ENCODE measurements at places on chromosomes 12 and 14.
A peak's percentile ranks its signal among the peaks of the same experiment; 100 is the strongest.

- DNase-seq: no peak
Observed at GRCh38 chr14:51548187-51548586, 103.5 kb upstream of the FRMD6 start.

DNA sequence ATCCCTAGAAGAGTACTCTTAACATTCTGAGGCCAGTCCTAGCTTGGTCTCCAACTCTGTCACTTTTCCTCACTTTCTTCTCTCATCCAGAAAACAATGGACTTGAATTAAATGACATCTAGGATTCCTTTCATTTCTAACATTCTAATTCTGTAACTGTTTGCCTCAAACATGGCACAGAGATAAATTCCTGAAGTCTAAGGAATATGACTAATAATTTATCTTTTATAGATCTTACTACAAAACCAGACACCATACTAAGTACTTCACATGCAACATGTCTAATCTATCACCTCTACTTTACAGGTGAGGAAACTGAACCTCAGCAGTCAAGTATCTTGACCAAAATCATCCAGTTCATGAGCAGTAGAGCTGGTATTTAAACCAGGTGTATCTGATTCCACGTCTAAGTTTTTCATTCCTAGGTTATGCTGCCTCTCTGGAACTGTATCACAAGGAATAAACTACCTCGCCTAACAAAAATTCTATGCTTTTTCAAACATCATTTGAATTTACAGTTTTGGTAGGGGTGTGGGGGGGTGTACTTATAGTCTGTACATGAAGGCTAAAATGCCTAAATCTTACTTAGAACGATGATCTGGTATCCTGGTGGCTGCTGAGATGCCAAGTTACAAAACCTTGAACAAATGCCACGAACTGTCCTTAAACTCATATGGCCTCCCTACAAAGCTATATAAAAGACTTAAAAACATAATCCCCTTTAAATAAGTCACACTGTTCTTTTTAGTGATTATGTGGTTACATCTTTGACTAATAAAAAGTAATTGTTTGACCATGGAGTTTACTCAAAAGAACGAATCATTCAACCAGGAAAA lies 41.6 kb downstream of the ATXN2 start:
- peak; percentile 45 for DNase-seq

DNA sequence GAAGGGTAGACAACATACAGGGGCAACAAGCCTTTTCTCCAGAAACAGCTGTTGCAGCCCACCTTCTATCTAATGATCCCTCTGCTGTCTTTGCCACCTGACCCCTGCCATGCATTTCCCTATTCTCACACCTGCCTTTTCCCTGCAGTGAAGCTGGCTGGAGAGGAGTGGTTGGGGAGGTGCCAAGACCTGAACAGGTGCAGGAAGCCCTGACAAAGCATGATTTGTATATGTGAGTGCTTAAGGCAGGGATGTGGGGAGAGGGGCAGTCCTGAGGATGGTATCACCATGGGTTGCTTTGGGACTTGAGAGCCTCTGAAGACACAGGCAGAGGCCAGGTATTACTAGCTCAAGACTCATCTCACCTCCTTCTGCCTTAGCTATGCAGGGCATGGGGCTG lies 2.9 kb upstream of the PFDN5 start:
- no peak for DNase-seq

DNA sequence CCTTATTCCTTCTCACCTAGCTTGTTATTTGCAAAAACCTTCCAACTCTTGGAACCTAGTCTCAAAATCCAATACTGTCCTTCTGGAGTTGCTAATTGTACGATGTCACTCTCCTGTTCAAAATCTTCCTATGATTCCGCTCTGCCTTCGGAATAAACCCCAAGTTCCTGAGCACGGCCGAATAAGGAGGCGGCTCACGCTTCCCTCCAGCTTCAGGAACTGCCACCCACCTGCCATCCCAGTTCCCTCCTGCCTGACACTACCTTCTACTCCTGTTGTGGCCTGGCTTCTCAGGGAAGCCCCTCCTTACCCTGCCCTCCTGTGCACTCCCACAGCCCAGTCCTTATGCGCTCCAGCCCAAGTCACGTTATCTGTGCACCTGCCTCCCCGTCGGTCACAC lies 73.2 kb downstream of the SETD3 start:
- no peak for DNase-seq

DNA sequence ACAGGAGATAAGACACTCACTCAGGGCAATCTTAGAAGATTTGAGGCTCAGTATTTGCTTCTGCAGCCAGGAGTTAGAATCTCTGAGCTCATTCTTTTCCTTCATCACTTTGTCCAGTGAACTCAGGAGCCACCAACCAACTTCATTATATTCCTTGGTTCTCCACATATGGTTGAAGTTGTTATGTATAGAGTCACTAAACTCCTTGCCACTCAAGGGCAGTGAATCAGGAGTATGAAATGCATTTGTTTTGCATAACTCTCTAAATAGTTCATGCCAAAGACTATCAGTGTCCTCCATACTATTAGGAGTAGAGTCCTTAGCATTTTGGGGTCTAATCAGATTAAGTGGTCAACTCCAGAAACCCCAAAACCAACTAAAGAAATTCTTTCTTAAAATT lies 150.6 kb downstream of the CCDC59 start:
- DNase-seq: no peak

- DNase-seq: no peak
Observed at GRCh38 chr14:96588410-96589257, 86.5 kb downstream of the PAPOLA start.

DNA sequence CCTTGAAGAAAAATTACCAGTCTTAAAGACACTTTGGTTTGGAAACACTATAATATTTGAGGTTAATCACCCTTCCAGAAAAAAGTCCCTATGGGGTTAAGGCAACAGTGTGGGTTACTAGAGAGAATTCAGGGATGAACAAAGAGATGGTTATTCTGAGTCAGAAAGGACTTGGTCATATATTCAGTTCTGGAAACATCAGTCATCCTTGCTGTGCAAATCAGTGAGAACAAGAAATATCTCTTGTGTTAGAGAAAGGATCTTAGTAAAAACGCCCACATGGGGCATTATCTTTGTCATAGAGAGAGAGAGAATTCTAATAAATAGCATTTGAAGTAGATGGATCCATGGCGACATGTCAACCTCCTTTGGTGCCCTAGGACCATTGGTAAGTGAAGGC lies 59.4 kb upstream of the E2F7 start:
- no peak for DNase-seq

DNA sequence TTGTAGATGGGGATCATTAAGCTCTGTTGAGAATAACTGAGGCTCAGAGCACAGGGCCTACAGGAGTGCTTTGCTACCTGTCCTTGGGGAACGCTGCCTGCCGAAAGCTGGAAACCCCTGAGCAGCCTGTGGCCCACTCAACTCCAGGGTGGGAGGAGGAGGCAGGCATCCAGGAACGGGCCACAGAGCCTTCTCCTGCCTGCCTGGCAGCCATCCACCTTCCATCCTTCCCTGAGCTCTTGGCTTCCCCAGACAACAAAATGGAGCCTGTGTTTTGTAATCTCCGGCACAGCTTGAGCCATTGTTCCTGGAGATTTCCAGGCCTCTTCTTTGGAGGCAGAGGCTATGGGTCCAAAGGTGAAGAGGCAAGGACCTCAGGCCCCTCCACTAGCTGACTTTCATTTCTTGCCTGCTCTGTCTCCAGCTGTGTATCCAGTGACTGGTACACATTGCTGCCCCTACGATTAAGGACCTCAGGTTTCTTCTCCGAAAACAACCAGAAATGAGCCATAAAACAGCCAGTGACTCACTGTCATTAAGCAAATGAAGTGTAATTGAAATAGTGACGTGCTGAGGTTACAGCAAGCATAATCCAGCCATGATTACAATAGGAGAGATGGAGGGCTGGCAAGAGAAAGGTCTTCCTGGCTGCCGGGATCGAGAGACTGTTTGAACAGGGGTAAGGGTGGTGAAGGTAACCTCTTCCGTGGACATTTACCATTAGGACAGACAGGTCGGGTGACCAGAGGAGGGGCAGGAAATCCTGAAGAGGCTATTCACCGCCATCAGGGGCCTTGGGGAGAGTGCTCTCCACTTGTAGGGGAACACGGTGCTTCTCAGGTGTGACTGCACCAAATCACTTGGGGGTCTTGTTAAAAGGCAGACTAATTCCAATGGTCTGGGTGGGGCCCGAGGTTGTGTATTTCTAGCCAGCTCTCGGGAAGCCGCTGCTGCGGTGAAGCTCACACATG lies 56.3 kb upstream of the KCNA5 start:
- DNase-seq: peak; percentile 10

GRCh38 chr14:103862393-103862782 lies 15.0 kb upstream of the PPP1R13B start:
- DNase-seq: no peak

DNA sequence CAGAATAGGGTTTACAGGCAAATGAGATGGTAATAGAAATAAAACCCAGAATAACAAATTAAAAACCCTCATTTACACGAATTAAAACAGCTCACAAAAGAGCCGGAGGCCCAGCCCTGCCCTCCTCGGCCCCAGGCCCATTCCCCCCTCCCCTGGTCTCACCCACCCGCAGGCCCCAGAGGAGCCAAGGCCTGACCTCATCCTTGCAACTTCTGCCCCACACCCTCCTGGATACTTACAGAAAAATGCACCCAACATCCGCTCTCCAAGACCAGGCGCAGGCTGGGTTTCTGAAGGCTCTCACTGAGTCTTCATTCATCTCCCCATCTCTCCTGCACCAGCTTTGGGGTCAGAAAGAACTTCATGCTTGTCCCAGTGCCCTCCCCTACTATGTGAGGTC lies 16.2 kb upstream of the VSX2 start:
- DNase-seq: no peak

- DNase-seq: no peak
Observed at GRCh38 chr12:60094436-60094835, 498.6 kb downstream of the SLC16A7 start.

- peak; percentile 91 for DNase-seq
Observed at GRCh38 chr12:7638760-7639555, 26.8 kb downstream of the APOBEC1 start.

- no peak for DNase-seq
Observed at GRCh38 chr14:38404100-38404541, 148.2 kb upstream of the CLEC14A start.

DNA sequence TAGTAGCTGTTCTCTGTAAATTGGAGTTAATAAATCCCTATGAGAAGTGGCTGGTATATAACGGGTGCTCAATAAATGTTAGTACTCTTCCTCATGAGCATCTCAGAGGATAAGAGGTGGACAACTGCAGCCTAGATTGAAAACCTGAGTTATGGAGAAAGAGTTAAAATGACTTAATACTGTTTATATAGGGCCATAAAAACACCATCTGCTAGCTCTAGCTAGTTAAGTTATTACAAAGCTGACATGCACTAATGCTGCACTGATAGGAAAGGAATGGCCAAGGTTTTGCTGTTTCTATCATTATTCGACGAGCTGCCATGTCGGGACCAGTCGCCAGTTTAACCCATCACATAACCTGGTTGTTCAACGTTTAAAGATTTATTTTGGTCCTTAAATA lies 72.0 kb upstream of the SEL1L start:
- DNase-seq: no peak

DNA sequence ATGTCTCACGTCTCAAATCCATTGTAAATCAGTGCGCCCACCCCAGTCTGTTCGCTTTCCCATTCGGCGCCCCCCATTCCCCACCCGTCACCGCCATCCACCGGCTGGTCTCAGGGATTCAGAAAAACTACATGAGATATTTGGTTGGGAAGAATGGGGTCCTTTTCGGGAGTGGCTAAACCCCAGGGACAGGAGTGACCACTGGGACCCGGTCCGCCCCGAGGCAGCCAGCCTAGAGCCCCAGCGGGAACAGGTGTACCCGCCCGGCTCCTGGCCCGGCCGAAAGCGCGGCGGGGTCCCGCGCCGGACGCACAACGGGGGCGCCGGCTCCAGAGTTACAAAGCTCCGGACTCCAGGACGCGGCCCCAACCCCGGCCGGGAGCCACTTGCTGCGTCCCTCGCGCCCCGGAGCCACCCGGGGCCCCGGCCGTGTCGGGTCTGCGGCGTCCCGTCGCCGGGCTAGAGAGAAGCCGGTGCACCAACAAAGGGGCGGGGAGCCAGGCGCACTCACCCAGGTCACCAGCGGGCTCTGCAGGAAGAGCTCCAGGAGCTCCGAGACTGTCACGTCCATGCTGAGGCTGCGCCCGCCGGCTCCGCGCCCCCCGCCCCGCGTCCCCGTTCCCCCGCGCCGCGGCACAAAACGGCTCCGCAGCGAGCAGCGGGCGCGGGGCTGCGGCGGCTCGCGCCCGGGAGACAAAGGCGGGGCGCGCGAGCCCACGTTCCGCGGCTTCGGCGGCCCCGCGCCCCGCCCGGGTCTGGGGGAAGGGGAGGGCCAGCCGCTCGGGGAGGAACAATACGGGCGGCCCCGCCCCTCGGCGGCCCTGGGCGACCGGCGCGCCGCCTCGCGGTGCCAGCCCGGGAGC lies at the start of gene CCDC88C:
TSS of gene CCDC88C (minus strand) at position 701 of the 863 bp plus-strand sequence. CDS start at position 571, 130 bp downstream.
- peak; percentile 85 for DNase-seq

DNA sequence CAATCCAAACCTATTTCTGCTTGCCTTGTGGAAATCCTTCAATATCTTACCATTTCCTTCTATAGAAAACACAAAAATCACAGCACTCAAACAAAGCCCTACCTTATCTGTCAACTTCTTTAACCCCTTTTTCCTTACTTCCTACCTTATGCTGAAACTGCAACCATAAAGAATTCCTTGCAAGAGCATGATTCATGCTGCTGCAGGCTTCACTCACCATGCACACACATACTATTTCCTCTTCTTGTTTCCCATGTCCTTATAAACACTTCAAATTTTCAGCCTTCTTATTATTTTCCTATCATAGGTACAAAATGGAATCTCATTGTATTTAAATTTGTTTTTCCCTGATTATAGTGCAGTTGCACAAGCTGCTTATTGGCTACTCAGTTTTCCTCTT lies 23.3 kb downstream of the LMNTD1 start:
- DNase-seq: no peak

DNA sequence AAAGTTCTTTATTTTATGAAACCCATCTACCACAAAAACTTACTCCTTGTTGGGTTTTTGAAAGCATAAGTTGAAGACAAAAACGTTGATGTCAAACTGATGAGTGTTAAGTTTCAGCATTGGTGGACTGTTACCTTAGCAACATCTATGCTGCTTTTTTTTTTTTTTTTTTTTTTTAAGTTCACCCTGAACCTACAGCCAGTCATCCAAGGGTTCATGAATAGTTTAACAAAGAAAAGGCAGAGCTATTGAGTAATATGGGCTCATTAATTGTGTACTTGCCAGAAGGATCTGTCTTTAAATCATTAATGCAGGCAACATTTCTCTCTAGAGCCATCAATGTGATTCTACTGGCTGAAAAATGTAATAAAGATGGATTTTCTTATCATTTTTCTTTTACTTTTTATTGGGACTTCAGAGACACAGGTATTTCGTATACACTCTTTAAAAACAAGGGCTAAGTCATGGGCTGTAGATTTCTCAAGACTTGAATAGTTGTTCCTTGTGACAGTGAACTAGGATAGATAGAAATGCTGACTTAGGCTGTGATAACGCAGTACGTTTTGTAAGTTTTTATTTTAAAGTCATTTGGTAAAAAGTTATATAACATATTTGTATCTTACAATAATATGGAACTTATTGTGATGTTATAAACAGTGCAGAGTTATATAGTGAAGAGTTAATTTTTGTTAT lies at the start of gene PTPRQ:
TSS of gene PTPRQ (plus strand) at position 262 of the 693 bp plus-strand sequence. CDS start at position 373, 111 bp downstream.
- DNase-seq: peak; percentile 5

GRCh38 chr12:24591715-24592440 lies 357.0 kb downstream of the BCAT1 start:
- no peak for DNase-seq

GRCh38 chr12:11805680-11806079 lies 156.2 kb downstream of the ETV6 start:
- no peak for DNase-seq

- no peak for DNase-seq
Observed at GRCh38 chr12:83153177-83153576, 466.5 kb downstream of the TMTC2 start.
